Cardiac septum (tissue), 1 donor: ENCODE measurements at places on chromosomes 16 and 17.

GRCh38 chr17:75307957-75308731 lies 18.9 kb upstream of the SLC25A19 start:
- DNase-seq: no peak

DNA sequence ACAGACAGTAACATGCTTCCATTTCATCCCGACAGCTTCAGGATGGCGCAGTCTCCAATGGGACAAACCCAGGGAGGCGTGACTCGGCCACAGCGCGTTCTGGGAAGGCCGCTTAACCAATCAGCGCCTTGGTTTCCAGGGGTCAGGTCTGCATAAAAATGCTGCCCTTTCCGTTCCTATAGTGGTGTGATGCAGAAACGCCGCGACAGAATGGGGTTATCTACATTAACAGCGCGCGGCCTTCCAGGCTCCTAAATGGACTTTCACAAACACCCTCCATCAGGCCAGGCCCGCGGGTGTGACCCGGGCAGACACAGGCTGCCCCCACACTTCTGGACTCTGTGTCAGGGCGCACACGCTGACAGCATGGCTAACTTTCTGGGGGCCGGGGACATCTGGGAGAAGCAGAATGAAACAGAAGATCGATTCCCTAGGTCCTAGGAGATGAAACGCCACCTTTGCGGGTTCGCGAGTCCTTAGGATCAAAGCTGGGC lies 792 bp downstream of the TMEM231 start:
- peak; percentile 89 for DNase-seq

DNA sequence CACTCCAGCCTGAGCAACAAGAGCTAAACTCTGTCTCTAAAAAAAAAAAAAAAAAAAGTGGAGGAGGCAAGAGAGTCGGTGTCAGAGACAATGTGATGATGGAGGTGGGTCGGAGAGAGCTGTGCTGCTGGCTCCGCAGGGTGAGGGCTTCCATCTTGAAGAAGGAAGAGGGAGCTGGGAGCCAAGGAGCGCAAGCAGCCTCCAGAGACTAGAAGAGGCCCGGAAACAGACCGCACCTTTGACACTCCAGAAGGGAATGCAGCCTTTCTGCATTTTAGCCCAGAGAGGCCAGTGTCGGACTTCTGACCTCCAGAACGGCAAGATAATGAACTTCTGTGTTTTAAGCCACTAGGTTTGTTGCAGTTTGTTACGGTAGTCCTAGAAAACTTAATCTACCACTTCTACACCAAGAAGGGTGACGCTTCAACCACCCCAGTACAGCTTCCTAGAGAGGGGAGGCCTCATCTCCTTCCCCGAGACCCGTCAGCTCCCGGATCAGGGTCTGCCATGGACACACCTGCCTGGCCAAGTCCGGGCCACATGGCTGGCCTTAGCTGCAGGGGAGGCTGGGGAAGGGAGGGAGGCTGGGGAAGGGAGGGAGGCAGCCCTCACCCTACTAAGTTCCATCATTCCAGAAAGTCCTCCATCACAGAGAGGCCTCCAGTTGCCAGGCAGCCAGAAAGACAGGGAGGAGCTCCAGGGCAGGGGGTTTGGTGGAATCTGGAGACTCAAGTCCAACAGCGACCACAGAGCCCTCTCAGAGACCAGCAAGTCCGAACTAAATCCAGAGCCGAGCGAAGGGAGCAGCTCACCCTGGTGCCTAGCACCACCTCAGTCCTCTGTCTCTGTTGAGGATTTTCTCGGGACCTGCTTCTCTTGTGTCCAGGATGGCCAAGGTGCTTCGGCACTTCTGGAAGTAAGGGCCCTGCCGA lies 13.2 kb upstream of the RBFOX3 start:
- DNase-seq: peak; percentile 44

- DNase-seq: no peak
Observed at GRCh38 chr16:47204736-47205504, 61.2 kb upstream of the NETO2 start.

GRCh38 chr17:15081008-15081407 lies 184.1 kb downstream of the PMP22 start:
- no peak for DNase-seq

- no peak for DNase-seq
Observed at GRCh38 chr17:32771396-32771795, 105.5 kb downstream of the MYO1D start.

GRCh38 chr17:82782657-82783207 lies 30.9 kb downstream of the TBCD start:
- DNase-seq: no peak

- no peak for DNase-seq
Observed at GRCh38 chr17:60524463-60525327, 1.3 kb downstream of the APPBP2 start.
